ENCODE measurements at places on chromosomes 3 and 15.

- no peaks in the 10 kb centered on the region for H3K27me3 ChIP-seq
- DNase-seq = peak; percentile 40
- H3K36me3 ChIP-seq = no peaks in the 10 kb centered on the region
- no peak overlapping the region for H3K27ac ChIP-seq
Measured at GRCh38 chr3:190381441-190381840, 6.5 kb upstream of the CLDN16 start.

- peak; percentile 86 for DNase-seq
- peak overlapping the region; percentile 6 for H3K4me3 ChIP-seq
- H3K27me3 ChIP-seq = no peaks in the 10 kb centered on the region
Measured at GRCh38 chr3:125045965-125046364, 9.8 kb downstream of the HEG1 start.

- H3K27ac ChIP-seq = no peak overlapping the region
- H3K4me3 ChIP-seq = no peak overlapping the region
- no peaks in the 10 kb centered on the region for H3K36me3 ChIP-seq
- DNase-seq = peak; percentile 27
- H3K4me1 ChIP-seq = peaks cover 7% of the 10 kb centered on the region
- H3K27me3 ChIP-seq = peaks cover 16% of the 10 kb centered on the region
Measured at GRCh38 chr3:46878781-46879436, 1.4 kb downstream of the PTH1R start.

GRCh38 chr3:52784931-52785590, 7.7 kb downstream of the ITIH1 start:
- no peak for DNase-seq
- H3K36me3 ChIP-seq = no peaks in the 10 kb centered on the region
- 0 out of 2 replicates have a peak, but pooled peaks cover 8% of the 10 kb centered on the region for H3K27me3 ChIP-seq
- H3K4me3 ChIP-seq = no peak overlapping the region

DNA sequence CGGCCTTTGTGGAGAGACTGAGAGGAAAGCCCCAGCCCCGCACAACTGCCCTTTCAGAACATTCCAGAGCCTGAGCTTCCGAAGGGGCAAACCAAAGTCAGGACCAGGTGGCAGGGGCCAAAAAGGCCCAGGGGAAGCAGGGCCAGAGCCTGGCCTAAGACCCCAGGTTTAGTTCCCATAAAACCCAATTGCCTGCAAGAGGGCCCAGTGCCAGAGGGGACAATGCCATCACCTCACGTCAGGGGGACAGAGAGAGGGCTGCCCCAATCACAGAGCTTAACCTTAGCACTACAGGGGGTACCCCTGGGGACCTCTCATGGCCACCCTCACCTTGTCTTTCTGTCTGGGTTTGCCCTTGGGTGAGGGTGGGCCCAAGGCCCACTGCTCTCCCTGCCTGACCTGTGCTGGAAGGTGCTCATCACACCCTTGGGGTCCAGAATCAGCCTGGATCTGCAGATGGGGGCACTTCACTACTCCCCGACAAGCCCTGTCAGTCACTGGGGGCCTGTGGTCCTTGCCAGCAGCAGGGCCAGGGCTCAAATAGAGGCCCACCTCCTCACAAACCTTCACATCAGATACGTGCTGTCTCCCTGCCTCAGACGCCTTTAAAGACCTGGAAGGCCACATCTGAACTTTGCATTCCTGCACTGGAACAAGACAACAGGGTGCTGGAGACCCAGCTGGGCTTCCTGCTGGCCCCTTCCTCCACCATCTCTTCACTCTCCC, 3.8 kb downstream of the CALML4 start:
- H3K4me1 ChIP-seq = 0 out of 2 replicates have a peak, but pooled peaks cover 4% of the 10 kb centered on the region
- H3K27ac ChIP-seq = no peak overlapping the region

GRCh38 chr3:192433704-192434103, 293.6 kb downstream of the FGF12 start:
- no peak for DNase-seq
- H3K27me3 ChIP-seq = no peaks in the 10 kb centered on the region
- H3K27ac ChIP-seq = no peak overlapping the region

DNA sequence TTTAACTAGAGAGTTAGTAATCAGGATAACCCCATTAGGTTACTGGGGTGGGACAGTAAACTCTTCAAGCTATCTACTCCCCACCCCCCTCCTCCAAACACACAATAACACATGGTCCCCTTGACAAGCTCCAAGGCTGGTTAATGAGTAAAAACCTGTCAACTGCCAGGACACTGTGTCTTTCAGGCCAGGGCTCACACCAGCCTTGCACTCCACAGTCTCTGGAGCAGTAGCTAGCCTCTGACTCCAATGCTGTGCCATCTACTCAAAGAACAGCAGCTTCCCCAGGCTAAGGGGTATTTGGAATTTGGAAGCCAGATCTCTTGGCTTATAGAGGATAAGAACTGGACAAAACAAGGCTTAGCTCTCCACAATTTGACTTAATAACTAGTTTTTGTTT, 115.8 kb downstream of the LRIG1 start:
- peaks cover 9% of the 10 kb centered on the region for H3K36me3 ChIP-seq
- no peak for DNase-seq
- H3K4me1 ChIP-seq = no peaks in the 10 kb centered on the region
- no peak overlapping the region for H3K27ac ChIP-seq

GRCh38 chr3:52428151-52429005, 16.5 kb downstream of the SEMA3G start:
- H3K27ac ChIP-seq = no peak overlapping the region
- no peaks in the 10 kb centered on the region for H3K27me3 ChIP-seq
- no peaks in the 10 kb centered on the region for H3K4me1 ChIP-seq
- no peaks in the 10 kb centered on the region for H3K36me3 ChIP-seq
- no peak overlapping the region for H3K4me3 ChIP-seq

GRCh38 chr3:113912552-113913236, 35.1 kb upstream of the ZDHHC23 start:
- H3K27me3 ChIP-seq = no peaks in the 10 kb centered on the region
- H3K4me3 ChIP-seq = no peak overlapping the region
- H3K36me3 ChIP-seq = no peaks in the 10 kb centered on the region
- H3K27ac ChIP-seq = no peak overlapping the region
- H3K4me1 ChIP-seq = peaks cover 29% of the 10 kb centered on the region
- DNase-seq = peak; percentile 75

DNA sequence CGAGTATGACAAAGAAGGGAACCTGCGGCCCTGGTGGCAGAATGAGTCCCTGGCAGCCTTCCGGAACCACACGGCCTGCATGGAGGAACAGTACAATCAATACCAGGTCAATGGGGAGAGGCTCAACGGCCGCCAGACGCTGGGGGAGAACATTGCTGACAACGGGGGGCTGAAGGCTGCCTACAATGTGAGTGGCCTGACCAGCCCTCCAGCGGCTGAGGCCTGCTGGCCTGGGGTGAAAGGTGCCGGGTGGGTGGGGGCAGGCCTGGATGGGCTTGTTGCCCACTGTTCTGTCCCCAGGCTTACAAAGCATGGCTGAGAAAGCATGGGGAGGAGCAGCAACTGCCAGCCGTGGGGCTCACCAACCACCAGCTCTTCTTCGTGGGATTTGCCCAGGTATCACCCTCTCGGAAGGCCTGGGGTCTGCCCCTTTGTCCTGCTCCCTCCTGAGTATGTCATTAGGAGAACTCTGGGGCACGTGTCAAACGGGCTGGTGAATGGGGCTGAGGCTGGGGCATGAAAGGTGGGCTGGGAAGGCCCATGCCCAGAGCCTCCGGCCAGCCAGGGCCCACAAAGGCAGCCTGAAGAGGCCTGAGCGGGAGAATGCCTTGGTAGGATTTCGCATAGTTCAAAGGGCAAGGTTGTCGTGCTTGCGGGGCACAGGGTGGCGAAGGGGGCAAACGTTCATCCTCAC, 7.8 kb upstream of the PSMD2 start:
- H3K4me3 ChIP-seq = no peak overlapping the region
- H3K27me3 ChIP-seq = no peaks in the 10 kb centered on the region
- no peaks in the 10 kb centered on the region for H3K36me3 ChIP-seq
- H3K4me1 ChIP-seq = no peaks in the 10 kb centered on the region
- DNase-seq = no peak

DNA sequence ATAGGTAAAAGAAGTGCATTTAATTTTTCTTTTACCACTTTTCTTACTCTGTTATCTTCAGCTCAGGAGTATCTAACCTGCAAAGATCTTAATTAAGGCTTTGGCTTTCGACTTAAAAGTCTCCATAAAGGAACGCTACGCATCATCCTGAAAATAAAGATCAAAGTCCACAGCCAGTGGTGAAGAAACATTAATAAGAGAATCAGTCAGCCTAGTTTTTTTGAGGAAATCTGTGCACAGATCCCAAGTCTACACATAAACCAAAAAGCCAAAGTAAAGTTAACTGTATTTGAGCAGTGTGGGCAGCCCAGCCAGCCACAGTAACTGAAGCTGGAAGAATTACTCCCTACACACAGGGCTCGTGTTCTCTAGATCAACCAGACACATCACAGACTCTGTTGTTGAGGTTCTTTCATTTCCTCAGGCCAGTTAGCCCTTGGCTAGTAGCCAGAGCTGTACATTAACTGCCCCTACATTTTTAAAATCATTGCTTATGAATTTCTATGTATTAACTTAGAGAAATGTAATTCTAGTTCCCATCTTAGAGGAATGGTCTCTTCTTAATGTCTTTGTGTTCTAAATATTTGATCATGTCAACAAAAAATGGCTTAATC, 6.9 kb downstream of the LRRC2 start:
- DNase-seq = no peak
- no peak overlapping the region for H3K4me3 ChIP-seq
- H3K27ac ChIP-seq = no peak overlapping the region
- H3K36me3 ChIP-seq = no peaks in the 10 kb centered on the region
- H3K4me1 ChIP-seq = peaks cover 29% of the 10 kb centered on the region

GRCh38 chr3:60772584-60772983, 478.7 kb downstream of the FHIT start:
- H3K27me3 ChIP-seq = no peaks in the 10 kb centered on the region
- H3K4me1 ChIP-seq = no peaks in the 10 kb centered on the region
- no peaks in the 10 kb centered on the region for H3K36me3 ChIP-seq
- H3K27ac ChIP-seq = no peak overlapping the region
- DNase-seq = no peak

DNA sequence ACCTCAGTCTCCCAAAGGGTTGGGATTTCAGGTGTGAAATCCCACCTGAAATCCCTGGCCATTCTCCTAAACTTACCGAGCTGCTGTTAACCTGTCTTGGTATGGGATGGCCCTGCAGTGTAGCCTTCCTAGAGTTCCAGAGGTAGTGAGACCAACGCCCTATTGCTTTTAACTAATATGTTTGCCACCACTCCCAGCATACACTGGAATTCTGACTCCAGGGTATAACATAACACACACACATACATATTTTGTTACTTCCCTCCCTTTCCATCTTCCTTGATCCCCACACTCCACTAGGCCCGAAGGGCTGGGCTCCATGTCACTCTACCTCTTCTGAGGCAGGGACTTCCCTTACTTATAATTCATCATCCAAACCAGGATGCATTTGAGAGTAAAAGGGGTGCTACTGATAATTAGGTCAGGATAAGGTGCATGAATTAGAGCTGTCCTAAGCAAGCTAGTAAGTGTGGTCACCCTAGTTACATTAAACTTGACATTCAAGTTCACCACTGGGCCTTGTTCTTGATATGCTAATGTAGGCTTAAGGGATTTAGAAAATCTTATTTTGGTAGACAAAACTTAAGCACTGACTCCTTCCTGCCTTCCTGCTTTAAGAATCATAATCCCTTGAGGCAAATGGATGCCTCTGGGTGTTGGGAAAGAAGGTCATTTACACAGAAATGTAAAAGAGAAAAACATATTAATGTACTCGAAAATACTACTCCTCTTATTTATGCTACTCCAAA, 317.6 kb downstream of the MAGI1 start:
- no peak overlapping the region for H3K4me3 ChIP-seq
- H3K4me1 ChIP-seq = no peaks in the 10 kb centered on the region
- no peak for DNase-seq
- no peaks in the 10 kb centered on the region for H3K36me3 ChIP-seq
- H3K27me3 ChIP-seq = no peaks in the 10 kb centered on the region

DNA sequence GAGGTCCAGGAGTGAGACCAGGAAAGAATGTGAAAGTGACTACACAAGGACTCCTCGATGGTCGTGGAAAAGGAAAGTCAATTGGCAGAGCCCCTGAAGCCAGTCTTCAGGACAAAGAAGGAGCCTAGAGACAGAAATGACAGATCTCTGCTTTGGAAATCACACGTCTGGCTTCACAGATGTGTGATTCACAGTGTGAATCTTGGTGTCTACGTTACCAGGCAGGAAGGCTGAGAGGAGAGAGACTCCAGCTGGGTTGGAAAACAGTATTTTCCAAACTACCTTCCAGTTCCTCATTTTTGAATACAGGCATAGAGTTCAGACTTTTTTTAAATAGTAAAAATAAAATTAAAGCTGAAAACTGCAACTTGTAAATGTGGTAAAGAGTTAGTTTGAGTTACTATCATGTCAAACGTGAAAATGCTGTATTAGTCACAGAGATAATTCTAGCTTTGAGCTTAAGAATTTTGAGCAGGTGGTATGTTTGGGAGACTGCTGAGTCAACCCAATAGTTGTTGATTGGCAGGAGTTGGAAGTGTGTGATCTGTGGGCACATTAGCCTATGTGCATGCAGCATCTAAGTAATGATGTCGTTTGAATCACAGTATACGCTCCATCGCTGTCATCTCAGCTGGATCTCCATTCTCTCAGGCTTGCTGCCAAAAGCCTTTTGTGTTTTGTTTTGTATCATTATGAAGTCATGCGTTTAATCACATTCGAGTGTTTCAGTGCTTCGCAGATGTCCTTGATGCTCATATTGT, 6.0 kb downstream of the CCR2 start:
- no peaks in the 10 kb centered on the region for H3K36me3 ChIP-seq
- peaks cover 41% of the 10 kb centered on the region for H3K27me3 ChIP-seq
- no peaks in the 10 kb centered on the region for H3K4me1 ChIP-seq
- no peak overlapping the region for H3K27ac ChIP-seq
- DNase-seq = peak; percentile 60

DNA sequence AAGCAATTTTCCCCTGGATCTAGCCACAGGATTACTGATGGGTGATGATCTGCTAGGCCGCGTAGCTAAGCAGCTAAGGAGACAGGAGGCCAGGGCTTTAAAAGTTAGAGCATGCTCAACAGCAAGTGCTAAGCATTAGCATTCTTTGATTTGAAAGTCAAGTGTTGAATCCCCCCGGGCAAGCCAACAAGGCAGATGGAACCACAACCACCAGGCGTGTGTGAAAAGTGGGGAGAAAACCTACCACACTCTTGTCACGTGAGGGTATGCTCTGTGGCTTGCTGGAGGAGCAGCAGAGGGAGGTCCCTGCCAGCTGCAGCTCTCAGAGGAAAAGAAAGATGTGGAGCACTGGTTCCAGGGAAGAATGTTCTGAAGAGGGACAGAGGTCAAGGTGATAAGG, 20.9 kb downstream of the SLC51A start:
- DNase-seq = no peak
- H3K27ac ChIP-seq = no peak overlapping the region
- peaks cover 48% of the 10 kb centered on the region for H3K36me3 ChIP-seq
- H3K4me3 ChIP-seq = no peak overlapping the region

- no peaks in the 10 kb centered on the region for H3K36me3 ChIP-seq
- no peaks in the 10 kb centered on the region for H3K27me3 ChIP-seq
- no peak overlapping the region for H3K4me3 ChIP-seq
- DNase-seq = peak; percentile 0
Measured at GRCh38 chr3:96991800-96992365, 177.5 kb downstream of the EPHA6 start.

GRCh38 chr3:48180531-48181253, 7.5 kb downstream of the CDC25A start:
- peaks cover 8% of the 10 kb centered on the region for H3K36me3 ChIP-seq
- no peak overlapping the region for H3K27ac ChIP-seq
- H3K4me3 ChIP-seq = no peak overlapping the region
- no peaks in the 10 kb centered on the region for H3K4me1 ChIP-seq
- no peaks in the 10 kb centered on the region for H3K27me3 ChIP-seq

GRCh38 chr15:58684751-58685150, 64.8 kb downstream of the ADAM10 start:
- peaks cover 18% of the 10 kb centered on the region for H3K4me1 ChIP-seq
- DNase-seq = peak; percentile 32
- no peaks in the 10 kb centered on the region for H3K36me3 ChIP-seq
- H3K27me3 ChIP-seq = no peaks in the 10 kb centered on the region
